ENCODE measurements at places on chromosomes 16 and 17. TPM values are rescaled to one million over a fixed set of nuclear protein-coding genes. Genes with fewer than 3 reads are reported as not detected.

The DUXB gene
- total RNA-seq, result not detected

The MYO1C gene
- total RNA-seq, result 55.1 TPM

DNA sequence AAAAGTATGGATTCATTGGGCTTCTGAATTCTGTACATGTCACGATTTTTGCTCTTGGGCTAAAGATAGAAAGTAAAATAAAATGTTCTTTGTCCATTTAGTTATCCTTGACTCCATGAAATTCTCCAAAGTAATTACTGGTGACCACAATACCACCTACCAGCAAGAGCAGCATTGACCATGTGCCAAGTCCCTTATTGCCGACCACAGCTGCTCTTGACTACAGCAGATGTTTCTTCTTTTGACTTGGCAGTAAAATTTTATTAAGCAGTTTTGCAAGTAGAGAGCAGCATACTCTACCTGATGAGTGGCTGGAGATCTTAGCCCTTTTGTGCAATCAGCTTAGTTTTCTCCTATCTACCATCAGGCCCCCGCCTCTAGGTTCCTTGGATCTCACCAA, 152.2 kb upstream of the TBX2 start:
- H3K27ac ChIP-seq, result no peak overlapping the region
- no peak for DNase-seq
- H3K27me3 ChIP-seq, result no peaks in the 10 kb centered on the region

- H3K27me3 ChIP-seq, result peaks cover 14% of the 10 kb centered on the region
- H3K4me1 ChIP-seq, result no peaks in the 10 kb centered on the region
- H3K36me3 ChIP-seq, result no peaks in the 10 kb centered on the region
- no peak for DNase-seq
- no peak overlapping the region for H3K27ac ChIP-seq
These were observed 108.1 kb downstream of the PMP22 start for GRCh38 chr17:15157051-15157450.

The HP gene
- not detected for total RNA-seq
